Cerebellum (tissue), 4 donors: ENCODE measurements at places on chromosomes 6 and 20. TPM values are rescaled to one million over a fixed set of nuclear protein-coding genes. Genes with fewer than 3 reads are reported as not detected.

- no peak for DNase-seq
Observed at GRCh38 chr20:54168961-54169862, 4.6 kb downstream of the CYP24A1 start.

- DNase-seq = no peak
Observed at GRCh38 chr6:53258774-53259155, 90.0 kb downstream of the ELOVL5 start.

Gene PTCHD4
- 11.7 TPM for total RNA-seq

DNA sequence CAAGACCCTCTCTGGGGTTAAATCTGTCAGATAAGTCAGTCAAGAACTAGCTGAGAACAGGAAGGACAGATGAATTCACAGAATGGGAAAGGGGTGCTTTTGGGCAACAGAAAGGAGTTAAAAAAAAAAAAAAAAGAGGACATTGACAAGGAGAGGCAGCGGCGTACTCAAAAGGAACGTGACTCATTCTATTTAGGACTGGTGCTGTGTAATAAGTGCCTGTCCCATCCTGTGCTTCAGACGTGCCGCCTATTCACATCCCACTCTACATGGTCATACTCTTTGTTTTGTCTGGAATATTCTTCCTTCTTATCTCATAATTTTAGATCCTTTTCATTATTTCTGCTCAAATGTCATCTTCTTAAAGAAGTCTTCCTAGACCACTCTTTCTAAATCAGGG lies 101.1 kb upstream of the EMILIN3 start:
- DNase-seq = no peak

GRCh38 chr6:99478483-99478882 lies 36.7 kb downstream of the USP45 start:
- no peak for DNase-seq

Gene IRAK1BP1
- 40.5 TPM for total RNA-seq

GRCh38 chr20:51058017-51058416 lies 35.1 kb upstream of the KCNG1 start:
- no peak for DNase-seq

Gene IL20RA
- total RNA-seq = 0.36 TPM

Gene SIRPG
- total RNA-seq = not detected
